ENCODE measurements at places on chromosomes 11 and 22. TPM values are rescaled to one million over a fixed set of nuclear protein-coding genes. Genes with fewer than 3 reads are reported as not detected.

DNA sequence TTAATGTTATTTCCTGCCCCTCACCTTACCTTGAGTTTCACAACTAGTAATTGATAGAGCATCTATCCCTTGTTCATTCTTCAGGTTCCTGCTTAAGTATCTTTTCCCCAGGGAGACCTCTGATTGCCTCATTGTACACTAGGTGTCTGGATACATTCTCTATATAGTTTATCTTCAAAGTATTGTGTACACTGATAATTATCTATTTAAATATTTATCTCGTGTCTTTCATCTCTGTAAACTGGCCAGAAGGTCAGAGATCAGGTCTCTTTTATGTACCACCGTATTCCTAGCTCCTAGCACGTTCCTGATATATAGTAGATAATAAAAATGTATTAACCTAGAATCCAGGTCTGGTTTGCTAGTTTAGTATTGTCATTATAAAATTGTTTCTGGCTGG, 6.4 kb downstream of the TMEM126B start:
- no peaks in the 10 kb centered on the region for H3K27me3 ChIP-seq
- peaks cover 9% of the 10 kb centered on the region for H3K36me3 ChIP-seq
- no peak overlapping the region for H3K27ac ChIP-seq
- H3K4me3 ChIP-seq: no peak overlapping the region
- DNase-seq: no peak
- H3K4me1 ChIP-seq: no peaks in the 10 kb centered on the region

GRCh38 chr22:36180038-36180880, 19.7 kb upstream of the APOL3 start:
- H3K4me3 ChIP-seq: no peak overlapping the region
- no peak for DNase-seq
- no peak overlapping the region for H3K27ac ChIP-seq
- no peaks in the 10 kb centered on the region for H3K4me1 ChIP-seq
- H3K36me3 ChIP-seq: no peaks in the 10 kb centered on the region
- peaks cover 20% of the 10 kb centered on the region for H3K27me3 ChIP-seq

The KCTD14 gene
- 1.0 TPM for total RNA-seq

DNA sequence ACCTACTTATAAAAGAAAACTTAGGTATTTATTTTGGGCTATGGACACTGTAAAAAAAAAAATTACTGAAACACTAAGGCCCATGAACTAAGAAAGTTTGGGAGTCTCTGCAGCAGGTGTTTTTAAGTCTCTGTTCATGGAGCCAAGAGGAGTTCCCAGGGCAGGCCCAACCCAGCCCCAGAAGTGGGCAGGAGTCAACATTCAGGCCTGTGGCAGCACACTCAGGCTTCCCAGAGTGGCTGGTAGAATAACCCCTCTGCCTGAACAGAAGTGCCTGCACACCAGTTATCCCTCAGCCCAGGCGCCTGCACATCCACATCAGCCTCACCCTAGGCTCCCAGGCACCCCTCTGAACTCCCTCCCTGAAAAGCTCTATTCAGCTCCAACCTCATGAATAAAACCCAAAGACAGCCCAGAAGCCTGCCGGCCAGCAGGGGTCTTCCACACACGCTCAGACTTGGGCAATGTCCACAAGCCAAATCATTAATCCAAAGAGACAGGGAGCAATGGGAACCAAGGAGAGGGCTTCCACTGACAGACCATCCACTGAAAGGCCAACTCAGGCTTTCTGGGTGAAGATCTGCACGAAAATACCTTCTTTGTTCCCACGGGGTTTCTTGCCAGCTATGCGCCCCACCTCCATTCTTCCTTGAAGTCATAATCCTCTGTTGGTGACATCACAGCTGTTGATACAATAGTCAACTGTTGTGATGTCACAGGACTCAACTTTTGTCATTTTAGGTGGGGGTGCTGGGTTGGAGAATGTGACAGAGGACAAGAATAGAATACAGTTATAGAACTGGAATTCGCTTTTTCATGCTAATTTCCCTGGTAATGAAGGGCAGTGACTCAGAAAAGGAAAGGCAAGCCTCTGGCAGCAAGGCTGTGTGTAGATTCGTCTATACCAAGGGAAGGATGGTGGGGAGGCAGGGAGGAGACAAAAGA, 83.7 kb downstream of the RPL27A start:
- no peaks in the 10 kb centered on the region for H3K27me3 ChIP-seq
- no peaks in the 10 kb centered on the region for H3K36me3 ChIP-seq
- H3K4me1 ChIP-seq: peaks cover 47% of the 10 kb centered on the region

DNA sequence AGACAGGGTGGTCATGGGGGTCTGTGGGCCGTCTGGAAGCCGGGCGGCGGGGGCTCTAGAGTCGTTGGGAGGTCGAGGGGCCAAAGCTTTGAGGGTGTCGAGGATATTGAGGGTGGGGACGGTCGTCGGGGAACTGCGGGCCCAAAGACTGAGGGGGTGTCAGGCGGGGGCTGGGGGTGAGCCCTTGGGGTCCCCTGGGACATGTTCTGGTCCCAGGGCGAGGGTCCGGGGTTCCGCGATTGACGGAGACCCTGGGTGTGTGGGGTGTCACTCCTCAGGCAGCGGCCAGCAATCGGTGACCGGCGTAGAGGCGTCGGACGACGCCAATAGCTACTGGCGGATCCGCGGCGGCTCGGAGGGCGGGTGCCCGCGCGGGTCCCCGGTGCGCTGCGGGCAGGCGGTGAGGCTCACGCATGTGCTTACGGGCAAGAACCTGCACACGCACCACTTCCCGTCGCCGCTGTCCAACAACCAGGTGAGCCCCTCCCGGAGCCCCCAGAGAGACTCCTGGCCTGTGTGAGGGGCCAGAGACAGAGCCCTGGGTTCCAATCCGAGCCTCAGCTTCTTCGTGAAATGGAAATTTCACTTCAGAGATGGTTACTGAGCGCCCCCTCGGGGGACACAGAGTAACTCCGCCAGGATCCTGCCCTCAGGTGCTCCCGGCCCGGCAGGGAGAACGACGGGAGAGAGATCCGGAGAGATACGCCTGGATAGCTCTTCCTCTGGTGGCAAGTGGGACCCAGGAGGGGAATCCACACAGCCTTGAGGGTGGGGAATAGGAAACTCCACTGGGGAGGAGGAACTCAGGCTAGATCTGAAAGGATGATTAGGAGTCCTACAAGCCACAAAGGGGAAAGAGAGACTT, 714 bp downstream of the SDF2L1 start:
- H3K27me3 ChIP-seq: no peaks in the 10 kb centered on the region
- peaks cover 19% of the 10 kb centered on the region for H3K4me1 ChIP-seq

- H3K4me3 ChIP-seq: no peak overlapping the region
- peaks cover 4% of the 10 kb centered on the region for H3K27me3 ChIP-seq
- no peak for DNase-seq
- H3K27ac ChIP-seq: no peak overlapping the region
- H3K36me3 ChIP-seq: no peaks in the 10 kb centered on the region
- H3K4me1 ChIP-seq: no peaks in the 10 kb centered on the region
Observed at GRCh38 chr11:10561043-10561818, 7.2 kb downstream of the LYVE1 start.

All from astrocyte (in vitro differentiated cells and primary cell).